Hematopoietic multipotent progenitor cell treated with erythropoietin and hydrocortisone succinate and interleukin-3 and kit ligand, for 6 days (in vitro differentiated cells): ENCODE measurements at places on chromosomes 11 and 22.
A peak's percentile ranks its signal among the peaks of the same experiment; 100 is the strongest.

- no peak for DNase-seq
These were observed 95.5 kb downstream of the RPL27A start for GRCh38 chr11:8777907-8778767.

- DNase-seq: peak; percentile 59
These were observed 71.6 kb downstream of the LRP5 start for GRCh38 chr11:68383976-68384501.

DNA sequence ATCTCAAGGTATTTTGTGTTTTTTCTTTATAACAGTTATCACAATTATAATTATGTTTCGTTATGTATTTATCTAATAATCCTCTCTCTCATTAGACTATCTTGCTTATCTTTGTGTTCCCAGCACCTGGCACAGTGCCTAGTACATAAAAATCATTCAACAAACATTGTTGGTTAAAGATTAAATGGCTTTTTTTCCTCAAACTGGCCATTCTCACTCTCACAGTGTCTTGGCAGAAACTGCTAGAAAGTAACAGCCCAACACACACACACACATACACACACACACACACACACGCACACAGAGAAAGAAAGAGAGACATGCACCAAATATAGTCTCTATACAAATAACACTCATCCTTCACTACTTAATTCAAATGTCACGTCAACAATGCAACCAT, 36.8 kb downstream of the OR10A6 start:
- DNase-seq: peak; percentile 8

- no peak for DNase-seq
These were observed 4.3 kb upstream of the LRP5 start for GRCh38 chr11:68308068-68308467.

DNA sequence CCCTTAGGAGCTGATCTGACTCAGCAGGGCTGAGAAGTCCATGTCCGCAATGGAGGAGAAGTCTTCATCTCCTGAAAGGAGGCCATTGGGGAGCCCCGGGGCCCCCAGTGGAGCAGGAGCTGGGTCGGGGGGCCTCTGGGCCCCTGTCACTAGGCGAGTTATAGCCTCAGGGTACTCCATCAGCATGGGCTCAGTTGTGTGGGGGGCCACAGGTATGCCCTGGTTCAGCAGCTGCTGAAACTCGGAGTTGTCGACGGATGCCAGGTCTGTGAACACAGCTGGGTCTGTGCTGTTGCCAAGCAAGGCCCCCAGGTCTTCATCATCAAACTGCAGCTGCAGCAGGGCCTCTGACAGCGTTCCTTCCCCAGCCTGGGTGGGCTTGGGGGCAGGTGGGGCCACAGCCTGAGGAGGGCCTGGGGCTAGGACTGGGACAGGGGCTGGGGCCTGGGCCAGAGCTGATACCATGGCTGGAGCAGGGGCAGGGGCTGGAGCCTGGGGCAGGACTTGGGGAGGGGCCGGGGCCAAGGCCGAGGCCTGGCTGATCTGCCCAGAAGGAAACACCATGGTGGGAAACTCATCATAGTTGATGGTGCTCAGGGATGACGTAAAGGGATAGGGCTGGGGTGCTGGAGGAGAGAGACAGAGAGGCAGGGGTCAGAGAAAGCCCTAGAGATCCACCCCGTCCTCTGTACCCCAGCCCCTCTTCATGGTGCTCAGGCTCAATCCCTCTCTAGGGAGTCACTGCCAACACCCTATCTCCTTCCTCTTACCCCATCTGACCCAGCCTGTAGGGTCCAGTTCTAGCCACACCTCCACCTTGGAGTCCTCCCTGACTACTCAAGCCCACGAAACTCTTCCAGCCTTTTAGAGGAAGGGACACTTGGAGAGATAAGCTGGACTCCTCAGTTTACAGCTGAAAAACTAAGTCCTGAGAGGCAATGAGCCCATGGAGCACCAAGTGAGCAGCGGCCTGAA, 8.1 kb downstream of the RELA start:
- DNase-seq: no peak

- peak; percentile 86 for DNase-seq
These were observed 43.0 kb upstream of the KLHL35 start for GRCh38 chr11:75475767-75476650.

GRCh38 chr11:77142091-77142975, 14.3 kb downstream of the MYO7A start:
- DNase-seq: peak; percentile 57

DNA sequence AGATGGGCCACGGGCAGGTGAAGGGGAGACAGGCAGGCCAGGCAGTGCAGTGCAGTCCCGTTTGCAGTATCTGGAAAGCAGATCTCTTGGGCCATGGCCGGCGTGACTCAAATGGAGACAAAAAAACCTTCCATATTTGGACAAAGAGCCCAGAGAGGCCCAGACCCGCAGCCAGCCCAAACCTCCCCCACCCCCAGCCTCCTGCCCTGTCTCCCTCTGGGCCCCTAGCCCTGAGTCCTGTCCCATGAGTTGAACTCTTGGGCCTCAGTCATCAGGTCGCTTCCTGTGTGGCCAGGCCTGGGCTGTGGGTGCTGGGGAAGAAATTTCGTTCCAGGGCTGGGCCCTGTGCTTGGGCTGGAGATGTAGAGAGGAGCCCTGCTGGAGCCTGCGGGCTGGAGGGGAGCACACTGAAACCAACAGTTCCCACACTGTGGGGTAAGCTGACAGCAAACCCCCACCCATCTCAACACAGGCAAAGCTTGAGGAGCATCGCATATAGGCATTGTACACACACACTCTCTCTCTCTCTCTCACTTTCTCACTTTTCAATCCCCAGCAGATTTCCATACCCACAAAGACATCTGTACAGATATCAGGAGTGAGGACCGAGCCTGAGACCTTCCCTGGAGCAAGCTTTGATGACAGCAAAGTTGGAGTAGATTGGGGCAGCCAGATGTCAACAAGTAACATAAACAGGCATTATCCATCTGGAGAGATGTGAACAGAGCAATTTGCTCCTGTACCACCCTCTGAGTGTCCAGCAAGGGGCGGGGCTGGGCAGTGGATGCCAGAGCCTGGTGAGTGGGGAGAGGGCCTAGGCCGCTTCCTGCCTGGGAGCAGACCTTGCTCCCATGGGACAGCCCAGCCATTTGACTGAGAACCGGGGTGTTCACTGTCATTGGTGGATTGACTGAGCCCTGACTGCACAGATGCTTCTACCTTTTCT, 17.2 kb downstream of the ARHGEF17 start:
- no peak for DNase-seq

- no peak for DNase-seq
These were observed 65.1 kb downstream of the IGLL5 start for GRCh38 chr22:22952531-22953280.

GRCh38 chr11:746289-747157, 741 bp upstream of the TALDO1 start:
- peak; percentile 60 for DNase-seq

GRCh38 chr11:93028960-93029522, 59.6 kb downstream of the MTNR1B start:
- no peak for DNase-seq

DNA sequence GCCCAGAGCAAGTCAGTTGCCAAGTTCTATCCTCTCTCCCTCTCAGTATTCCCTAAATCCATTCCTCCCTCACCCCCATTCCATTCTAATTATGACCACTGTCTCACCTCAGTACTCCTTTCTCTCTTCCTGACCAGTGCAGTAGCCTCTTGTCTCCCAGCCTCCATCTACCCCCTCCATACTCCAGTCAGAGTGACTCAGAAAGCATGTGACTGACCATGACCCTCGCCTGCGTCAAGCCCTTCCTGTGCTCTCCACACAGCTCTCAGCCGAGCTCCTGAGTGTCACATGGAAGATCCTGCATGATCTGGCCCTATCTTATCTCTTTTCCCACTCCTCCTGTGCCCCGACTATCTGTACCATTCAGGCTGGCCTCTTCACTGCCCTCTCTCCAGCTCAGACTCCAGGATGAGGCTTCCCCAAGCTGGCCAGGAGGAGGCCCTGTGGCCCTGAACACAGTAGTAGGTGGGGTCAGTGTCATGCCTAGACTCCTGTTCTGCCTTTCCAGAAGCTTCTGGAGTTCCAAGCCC, 42.6 kb downstream of the NEU3 start:
- DNase-seq: peak; percentile 81
